ENCODE measurements at places on chromosomes 13 and 19.
A peak's percentile ranks its signal among the peaks of the same experiment; 100 is the strongest.

DNA sequence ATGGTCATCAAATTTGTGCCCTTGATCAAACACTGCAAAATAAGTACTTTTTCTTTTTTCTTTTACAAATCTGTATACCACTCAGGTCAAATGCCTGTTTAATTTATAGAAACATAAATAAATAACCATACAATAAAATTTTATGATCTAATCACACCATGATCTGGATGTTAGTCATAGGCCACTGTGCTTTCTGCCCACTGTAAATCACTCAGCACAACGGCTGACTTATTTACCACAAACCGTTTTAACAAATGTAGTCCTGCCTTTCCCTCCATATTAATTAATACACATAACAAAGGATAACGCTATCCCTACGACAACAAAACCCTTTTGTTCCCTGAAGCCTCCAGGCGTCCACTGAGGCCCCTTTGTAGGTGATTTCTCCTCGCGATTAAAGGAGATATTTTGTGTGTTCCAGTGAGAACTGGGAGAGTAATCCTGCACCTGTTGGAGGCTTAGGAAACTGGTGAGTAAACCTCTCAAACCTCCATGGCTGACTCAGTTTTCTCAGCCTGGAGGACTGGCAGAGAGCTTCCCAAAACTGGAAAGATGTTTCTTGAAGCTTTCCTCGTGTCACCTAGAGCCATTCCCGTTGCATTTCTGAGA, 477.1 kb upstream of the SGCG start:
- H3K36me3 ChIP-seq, result no peaks in the 10 kb centered on the region
- no peaks in the 10 kb centered on the region for H3K27me3 ChIP-seq
- H3K27ac ChIP-seq, result no peak overlapping the region
- no peak overlapping the region for H3K4me3 ChIP-seq
- DNase-seq, result no peak
- no peaks in the 10 kb centered on the region for H3K4me1 ChIP-seq

DNA sequence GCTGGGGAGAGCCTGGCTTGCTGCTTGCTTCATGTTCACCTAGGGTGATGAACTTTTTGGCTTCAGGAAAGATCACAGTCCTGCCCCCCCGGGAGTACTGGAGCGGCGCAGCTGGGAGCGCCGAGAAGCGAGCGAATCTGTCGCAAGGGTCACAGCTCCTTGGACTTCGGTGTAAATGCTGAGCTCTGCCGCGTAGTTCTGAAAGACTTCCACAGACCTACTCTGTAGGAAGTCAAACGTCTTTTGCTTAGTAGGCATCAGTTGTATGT, 2.7 kb downstream of the ING1 start:
- no peaks in the 10 kb centered on the region for H3K27me3 ChIP-seq
- peak overlapping the region; percentile 77 for H3K4me3 ChIP-seq
- peaks cover 26% of the 10 kb centered on the region for H3K4me1 ChIP-seq
- no peak for DNase-seq
- peaks cover 6% of the 10 kb centered on the region for H3K36me3 ChIP-seq
- H3K27ac ChIP-seq, result peak overlapping the region; percentile 96

- no peaks in the 10 kb centered on the region for H3K4me1 ChIP-seq
- no peak overlapping the region for H3K27ac ChIP-seq
- no peak overlapping the region for H3K4me3 ChIP-seq
Measured at GRCh38 chr19:48196321-48196763, 25.9 kb downstream of the ZSWIM9 start.

- H3K27me3 ChIP-seq, result no peaks in the 10 kb centered on the region
- H3K27ac ChIP-seq, result no peak overlapping the region
- H3K36me3 ChIP-seq, result no peaks in the 10 kb centered on the region
- H3K4me3 ChIP-seq, result no peak overlapping the region
Measured at GRCh38 chr13:99938635-99939034, 32.9 kb downstream of the ZIC5 start.

DNA sequence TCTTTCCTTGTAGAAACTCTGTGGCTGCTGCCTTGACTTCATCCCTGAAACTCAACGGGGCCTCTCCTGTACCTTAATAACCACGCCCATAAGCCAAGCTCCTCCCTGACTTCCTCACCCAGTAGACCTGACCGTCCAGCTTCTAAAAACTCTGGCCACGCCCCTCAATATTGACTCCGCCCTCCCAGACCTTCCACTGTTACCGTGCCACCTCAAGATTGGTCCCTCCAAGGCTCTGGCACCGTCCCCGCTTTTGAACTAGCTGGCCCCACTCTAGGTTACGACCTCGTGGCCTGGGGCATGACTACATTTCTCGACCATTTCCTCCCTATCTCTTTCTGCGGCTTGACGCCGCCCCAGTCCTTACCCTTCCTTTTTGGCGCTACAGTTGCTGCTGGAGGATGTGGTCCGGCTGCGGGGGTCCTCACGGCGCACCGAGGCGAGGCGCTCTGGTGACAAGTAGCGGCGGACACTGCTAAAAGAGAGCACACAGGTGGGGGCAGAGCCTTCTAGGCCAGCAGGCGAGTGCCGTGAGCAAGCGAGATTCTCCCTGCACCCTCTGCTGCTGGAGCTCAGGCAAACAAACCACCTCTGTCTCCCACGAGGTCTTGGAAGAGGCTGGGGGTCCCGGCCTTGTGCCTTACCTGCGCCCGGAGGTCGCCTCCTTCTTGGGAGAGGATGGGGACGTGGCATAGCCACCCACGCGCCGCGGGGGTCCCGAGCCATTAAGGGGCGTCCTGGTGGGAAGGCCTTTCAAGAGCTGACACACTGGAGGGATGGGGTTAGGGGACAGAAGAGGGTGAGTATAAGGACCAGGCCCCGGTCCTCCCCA, 2.3 kb upstream of the EML2 start:
- H3K36me3 ChIP-seq, result no peaks in the 10 kb centered on the region
- H3K4me1 ChIP-seq, result peaks cover 57% of the 10 kb centered on the region
- no peak for DNase-seq

DNA sequence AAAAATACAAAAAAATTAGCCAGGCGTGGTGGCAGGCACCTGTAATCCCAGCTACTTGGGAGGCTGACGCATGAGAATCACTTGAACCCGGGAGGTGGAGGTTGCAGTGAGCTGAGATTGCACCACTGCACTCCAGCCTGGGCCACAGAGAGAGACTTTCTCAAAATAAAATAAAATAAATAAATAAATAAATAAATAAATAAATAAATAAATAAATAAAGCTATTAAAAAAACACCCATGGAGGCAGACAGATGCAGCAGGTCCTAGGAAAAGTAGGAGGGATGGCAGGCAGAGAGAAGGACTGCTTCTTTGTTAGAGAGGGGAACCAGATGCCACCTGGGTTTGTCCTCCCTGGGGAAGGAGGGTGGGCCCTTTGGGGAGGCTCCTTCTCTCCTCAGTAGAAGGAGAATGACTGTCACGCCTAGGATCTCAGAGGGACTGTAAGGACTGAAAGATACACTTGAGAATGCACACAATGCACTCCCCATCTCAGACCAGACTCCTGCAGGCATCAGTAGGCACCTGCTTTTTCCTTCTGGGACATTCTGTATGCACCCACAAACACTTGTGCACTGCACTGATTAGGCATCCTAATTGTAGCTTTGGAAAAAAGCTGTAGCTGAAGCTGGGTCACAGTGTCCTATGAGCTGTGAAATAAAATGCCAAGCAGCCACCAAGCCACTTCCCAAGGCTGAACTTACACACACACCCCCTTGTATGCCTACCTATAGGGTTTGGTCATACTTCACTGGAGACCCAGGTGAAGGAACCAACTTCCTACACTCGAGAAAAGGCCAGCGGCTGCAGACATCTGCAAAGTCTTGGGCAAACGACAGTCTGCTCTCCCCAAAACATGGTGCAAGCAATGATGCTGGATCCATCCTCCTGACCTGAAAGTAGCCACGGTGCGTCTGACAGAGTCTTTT, 18.9 kb upstream of the SLC35E1 start:
- H3K27ac ChIP-seq, result no peak overlapping the region
- H3K4me1 ChIP-seq, result peaks cover 21% of the 10 kb centered on the region
- no peak overlapping the region for H3K4me3 ChIP-seq
- DNase-seq, result no peak
- H3K36me3 ChIP-seq, result no peaks in the 10 kb centered on the region
- no peaks in the 10 kb centered on the region for H3K27me3 ChIP-seq

GRCh38 chr13:108346376-108346775, 76.9 kb downstream of the TNFSF13B start:
- DNase-seq, result no peak
- H3K27ac ChIP-seq, result no peak overlapping the region
- no peak overlapping the region for H3K4me3 ChIP-seq
- no peaks in the 10 kb centered on the region for H3K27me3 ChIP-seq

- no peaks in the 10 kb centered on the region for H3K27me3 ChIP-seq
- no peaks in the 10 kb centered on the region for H3K4me1 ChIP-seq
- DNase-seq, result no peak
- no peak overlapping the region for H3K4me3 ChIP-seq
Measured at GRCh38 chr19:41156207-41156606, 36.8 kb upstream of the CYP2S1 start.

DNA sequence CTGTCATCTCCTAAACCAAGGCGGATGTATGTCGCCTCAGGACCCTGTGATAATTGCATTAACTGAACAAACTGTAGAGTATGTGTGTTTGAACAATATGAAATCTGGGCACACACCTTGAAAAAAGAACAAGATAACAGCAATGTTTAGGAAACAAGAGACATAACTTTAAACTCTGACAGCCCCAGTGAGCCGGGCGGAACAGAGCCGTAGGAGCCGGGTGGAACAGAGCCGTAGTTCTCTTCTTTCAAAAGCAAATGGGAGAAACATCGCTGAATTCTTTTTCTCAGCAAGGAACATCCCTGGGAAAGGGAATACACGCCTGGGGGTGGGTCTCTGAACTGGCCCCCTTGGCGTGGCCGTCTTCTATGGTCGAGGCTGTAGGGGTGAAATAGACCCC, 31.8 kb upstream of the ZNF675 start:
- H3K27me3 ChIP-seq, result no peaks in the 10 kb centered on the region
- DNase-seq, result no peak
- H3K4me3 ChIP-seq, result no peak overlapping the region
- no peaks in the 10 kb centered on the region for H3K36me3 ChIP-seq

DNA sequence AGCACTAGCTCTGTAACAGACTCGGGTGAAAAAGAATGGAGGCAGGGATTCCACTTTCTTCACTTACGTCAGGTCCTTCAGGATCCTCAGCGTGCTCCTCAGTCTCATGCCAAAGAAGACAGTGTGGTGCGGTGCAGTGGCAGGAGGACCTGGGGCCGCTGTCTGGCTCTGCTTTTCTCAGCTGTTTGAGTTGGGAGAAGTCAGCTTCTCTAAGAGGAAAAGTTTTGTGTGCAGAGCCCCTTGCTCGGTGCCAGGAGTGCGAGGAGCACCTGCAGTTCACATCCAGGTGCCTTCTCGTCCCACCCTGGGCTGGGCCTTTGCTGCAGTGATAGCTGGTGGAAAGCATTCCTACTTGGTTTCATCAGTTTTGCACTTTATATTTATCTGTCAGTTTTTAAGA, 77.9 kb upstream of the TEX29 start:
- no peaks in the 10 kb centered on the region for H3K4me1 ChIP-seq
- no peak for DNase-seq
- peaks cover 26% of the 10 kb centered on the region for H3K36me3 ChIP-seq
- H3K4me3 ChIP-seq, result no peak overlapping the region
- no peaks in the 10 kb centered on the region for H3K27me3 ChIP-seq

DNA sequence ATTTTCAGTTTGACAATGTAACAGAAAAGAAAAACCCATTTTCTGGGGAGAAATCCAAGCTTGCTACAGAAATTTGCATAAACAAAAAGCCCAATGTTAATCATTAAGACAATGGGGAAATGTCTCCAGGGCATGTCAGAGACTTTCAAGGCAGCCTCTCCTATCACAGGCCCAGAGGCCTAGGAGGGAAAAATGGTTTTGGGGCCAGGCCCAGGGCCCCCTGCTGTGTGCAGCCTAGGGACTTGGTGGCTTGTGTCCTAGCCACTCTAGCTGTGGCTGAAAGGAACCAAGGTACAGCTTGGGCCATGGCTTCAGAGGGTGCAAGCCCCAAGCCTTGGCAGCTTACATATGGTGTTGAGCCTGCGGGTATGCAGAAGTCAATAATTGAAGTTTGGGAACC, 8.0 kb upstream of the TEX30 start:
- no peak overlapping the region for H3K4me3 ChIP-seq
- DNase-seq, result no peak
- no peak overlapping the region for H3K27ac ChIP-seq
- no peaks in the 10 kb centered on the region for H3K27me3 ChIP-seq
- H3K4me1 ChIP-seq, result no peaks in the 10 kb centered on the region

- H3K4me1 ChIP-seq, result no peaks in the 10 kb centered on the region
- DNase-seq, result no peak
- H3K27ac ChIP-seq, result no peak overlapping the region
- no peak overlapping the region for H3K4me3 ChIP-seq
- no peaks in the 10 kb centered on the region for H3K27me3 ChIP-seq
Measured at GRCh38 chr19:38072776-38073750, 151.0 kb downstream of the DPF1 start.

DNA sequence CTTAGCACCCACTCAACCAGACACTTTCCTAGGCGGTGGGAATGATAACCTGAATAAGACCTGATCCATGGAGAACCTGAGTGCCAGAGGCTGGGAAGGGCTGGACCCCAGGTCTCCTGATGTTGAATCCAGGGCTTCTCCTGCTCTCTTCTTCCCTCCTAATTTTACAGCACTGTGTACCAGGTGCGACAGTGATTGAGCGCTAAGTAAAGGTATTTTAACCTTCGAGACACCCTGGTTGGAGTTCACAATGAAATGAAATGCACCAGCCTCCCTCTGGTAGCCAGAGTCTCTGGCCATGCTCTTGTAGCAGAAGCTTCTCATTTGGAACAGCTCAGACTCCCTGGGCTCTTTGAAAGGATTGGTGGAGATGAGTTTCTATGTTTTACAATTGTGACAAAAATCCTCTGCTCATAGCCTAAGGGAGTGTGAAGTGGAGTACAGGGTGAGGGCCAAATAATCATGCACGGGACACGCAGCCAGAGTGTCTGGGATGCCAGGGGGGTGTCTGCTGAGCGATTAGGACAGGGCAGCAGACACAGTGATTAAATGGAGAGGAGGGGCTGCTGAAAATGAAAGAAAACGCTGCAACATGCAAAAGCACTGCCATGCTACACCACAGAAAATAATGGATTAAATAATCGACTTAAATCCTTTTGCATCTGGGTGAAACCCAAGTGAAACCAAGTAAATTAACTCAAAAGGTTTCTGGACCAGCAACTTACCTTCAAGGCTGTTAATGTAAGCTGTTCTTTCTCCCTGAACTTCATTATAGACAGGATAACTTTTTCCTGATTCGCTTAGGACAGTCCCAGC, 83.8 kb downstream of the FAM216B start:
- no peaks in the 10 kb centered on the region for H3K4me1 ChIP-seq
- no peaks in the 10 kb centered on the region for H3K36me3 ChIP-seq
- DNase-seq, result no peak
- no peak overlapping the region for H3K4me3 ChIP-seq
- no peaks in the 10 kb centered on the region for H3K27me3 ChIP-seq

- H3K36me3 ChIP-seq, result no peaks in the 10 kb centered on the region
- H3K27me3 ChIP-seq, result no peaks in the 10 kb centered on the region
- peak overlapping the region; percentile 47 for H3K4me3 ChIP-seq
- peak overlapping the region; percentile 65 for H3K27ac ChIP-seq
- no peak for DNase-seq
Measured at GRCh38 chr13:32902029-32902780, 114.0 kb upstream of the KL start.
